NCI-H1092 treated with DMSO at 0.1 percent for 48 hours (cell line): ENCODE measurements at places on chromosomes 1 and 21.

DNA sequence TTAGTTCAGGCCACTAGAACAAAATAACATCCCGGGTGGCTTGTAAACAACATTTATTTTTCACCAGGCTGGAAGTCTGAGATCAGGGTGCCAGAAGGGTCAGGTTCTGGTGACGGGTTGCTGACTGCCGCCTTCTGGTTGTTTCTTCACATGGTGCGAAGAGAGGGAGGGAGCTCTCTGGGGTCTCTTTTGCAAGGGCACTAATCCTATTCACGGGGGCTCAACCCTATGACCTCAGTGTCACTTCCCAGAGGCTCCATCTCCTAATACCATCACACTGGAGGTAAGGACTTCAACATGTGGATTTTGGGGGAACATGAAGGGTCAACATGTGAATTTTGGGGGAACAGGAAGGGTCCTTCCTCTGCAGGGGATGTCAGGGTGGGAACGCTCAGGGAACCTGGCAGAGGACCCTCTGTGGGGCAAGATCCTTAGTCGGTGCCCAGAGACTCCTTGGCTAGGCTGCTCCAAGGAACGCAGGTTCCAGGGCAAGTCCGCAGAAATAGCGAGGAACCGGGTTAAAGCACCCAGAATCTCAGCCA lies 8.7 kb upstream of the C2CD2 start:
- no peak for DNase-seq

DNA sequence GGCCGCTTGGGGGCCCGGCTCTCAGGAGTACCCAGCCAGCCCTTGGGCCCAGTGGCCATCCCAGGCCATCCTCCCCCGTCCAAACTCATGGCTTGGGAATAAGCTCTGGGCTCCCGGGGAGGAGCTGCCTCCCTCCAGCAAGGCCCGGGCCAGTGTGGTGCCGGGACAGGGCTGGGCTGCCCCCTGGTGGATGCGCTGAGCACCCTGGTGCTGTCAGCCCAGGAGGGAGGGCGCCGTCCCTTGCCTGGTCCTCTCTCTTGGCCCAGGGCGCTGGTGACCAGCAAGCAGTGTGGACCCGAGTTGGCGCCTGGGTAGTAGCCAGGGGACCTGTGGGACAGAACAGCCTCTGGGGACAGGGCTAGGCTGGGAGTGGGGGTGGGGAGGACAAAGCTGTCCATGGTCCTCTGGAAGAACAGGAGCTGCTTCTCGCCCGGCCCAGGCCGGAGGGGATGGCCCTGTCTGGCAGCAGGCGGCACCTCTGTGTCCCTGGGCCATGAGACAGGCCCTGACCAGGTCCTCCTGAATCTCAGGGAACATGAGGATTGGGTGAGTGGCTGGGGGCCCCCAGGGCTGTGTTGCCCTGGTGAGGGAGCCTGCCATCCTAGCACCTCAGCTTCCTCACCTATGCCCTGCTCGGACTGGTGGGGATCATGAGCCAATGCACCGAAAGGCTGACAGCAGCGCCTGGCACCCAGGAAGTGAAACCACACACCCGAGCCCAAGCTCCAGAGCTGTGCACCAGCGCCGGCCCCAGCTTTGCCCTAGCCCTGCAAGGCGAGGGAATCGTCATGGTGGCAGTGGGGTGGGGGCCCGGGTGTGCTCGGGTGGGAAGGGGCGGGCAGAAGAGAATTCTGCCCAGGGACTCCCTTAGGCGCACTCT lies 9.4 kb downstream of the MORN1 start:
- no peak for DNase-seq

GRCh38 chr1:231134624-231135023 lies 27.2 kb upstream of the TRIM67 start:
- DNase-seq: no peak

- DNase-seq: no peak
These were observed 2.3 kb upstream of the KRTAP10-7 start for GRCh38 chr21:44598061-44598460.

- DNase-seq: no peak
These were observed 137.2 kb upstream of the FGGY start for GRCh38 chr1:59159557-59160203.

- DNase-seq: peak; percentile 97
These were observed 120.7 kb downstream of the LMX1A start for GRCh38 chr1:165235777-165236291.

- DNase-seq: no peak
These were observed 34.8 kb downstream of the CCDC18 start for GRCh38 chr1:93215322-93215721.

DNA sequence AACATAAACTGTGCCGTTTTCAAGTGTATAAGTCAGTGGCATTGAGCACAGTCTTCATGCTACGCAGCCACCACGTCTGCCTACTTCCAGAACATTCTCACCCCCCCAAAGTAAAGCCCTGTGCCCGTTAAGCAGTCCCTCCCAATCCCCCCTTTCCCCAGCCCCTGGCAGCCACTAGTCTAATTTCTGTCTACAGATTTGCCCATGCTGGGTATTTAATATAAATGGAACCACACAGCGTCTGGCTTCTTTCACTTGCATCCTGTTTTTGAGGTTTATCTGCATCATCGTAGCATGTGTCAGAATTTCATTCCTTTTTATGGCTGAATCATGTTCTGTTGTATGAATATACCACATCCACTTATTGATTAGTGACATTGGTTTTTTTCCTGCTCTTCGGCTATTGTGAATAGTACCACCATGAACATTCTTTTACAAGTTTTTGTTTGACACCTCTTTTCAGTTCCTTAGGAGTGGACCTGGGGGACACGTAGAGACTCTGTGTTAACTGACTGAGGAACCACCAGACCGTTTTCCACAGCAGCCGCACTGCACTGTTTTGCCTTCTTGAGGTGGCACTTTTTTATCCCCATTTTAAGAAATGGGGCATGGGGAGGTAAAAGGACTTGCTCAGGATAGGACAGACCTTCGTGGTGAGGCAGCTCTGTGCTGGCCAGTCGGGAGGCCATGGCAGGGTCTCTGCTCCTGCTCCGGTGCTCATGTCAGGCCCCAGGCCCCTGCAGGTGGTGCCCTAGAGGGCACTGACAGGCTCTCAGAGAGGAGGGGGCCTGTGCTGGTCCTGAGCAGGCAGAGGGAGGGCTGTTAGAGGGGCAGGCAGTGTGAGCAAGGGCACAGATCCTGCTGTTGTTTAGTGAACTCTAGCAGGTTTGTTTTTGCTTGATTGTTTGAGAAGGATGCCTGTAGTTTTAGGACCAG lies 123.8 kb downstream of the PCBP3 start:
- no peak for DNase-seq

- no peak for DNase-seq
These were observed 61.1 kb upstream of the RCOR3 start for GRCh38 chr1:211198111-211198510.

- DNase-seq: no peak
These were observed 55.9 kb downstream of the MT1HL1 start for GRCh38 chr1:236948381-236948780.

GRCh38 chr21:15645830-15646229 lies 84.0 kb upstream of the USP25 start:
- no peak for DNase-seq

DNA sequence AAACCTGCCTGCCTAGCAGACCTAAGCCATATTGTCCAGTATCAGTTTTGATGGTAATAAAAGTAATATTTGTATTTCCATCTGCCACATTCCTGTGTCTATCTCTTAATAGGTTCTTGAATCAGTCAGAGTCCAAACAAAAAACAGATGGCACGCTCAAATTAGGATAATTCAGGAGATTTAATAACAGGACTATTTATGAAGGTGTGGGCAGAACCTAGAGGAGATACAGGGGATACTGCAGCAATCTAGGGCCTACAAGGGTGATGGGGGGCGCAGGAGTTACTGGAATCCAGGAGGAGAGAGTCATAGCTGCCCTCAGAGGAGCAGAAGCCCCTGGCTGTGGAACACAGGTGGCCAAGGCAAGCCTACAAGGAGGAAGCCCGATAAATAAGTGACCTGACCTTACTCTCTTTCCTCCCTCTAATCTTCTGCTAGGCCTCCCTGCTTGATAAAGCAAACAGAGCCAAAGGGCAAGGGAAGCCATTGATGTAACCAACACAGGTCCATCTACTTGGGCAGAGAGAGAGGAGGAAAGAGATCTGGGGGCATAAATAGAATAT lies 11.9 kb upstream of the HYI start:
- no peak for DNase-seq

- peak; percentile 32 for DNase-seq
These were observed 200.4 kb downstream of the DNM3 start for GRCh38 chr1:172041742-172042141.

DNA sequence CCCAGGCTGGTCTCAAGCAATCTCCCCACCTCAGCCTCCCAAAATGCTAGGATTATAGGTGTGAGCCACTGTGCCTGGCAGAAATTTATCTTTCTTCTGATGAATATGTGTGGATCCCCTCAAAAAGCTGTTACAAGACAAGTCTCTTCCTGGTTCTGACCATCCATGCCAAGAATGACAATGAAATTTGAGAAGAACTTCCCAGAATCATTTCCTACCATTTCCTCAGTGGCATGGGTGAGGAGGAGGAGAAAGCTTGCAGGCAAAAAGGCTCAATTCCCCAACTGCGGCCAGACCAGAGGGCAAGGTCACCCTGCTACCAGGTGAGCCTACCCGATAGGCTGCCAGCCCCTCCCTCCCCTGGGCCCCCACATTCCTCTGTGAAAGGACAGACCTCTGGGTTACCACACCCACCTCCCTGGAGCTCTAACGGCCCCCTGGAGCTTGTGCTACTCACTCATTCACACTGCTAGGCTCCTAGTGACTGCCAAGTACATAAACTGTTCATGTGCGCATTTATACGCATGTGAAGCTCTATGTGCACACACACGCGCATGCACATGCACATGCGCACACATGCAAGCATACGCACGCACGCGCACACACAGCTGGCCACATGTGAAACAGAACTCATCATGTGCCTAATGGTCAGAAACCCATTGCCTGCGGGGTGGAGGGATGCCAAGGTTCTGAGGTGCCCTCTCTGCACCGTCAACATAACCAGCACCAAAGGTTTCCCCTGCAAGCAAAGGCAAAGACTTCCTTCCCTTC lies 17.0 kb downstream of the MRAP start:
- DNase-seq: no peak

DNA sequence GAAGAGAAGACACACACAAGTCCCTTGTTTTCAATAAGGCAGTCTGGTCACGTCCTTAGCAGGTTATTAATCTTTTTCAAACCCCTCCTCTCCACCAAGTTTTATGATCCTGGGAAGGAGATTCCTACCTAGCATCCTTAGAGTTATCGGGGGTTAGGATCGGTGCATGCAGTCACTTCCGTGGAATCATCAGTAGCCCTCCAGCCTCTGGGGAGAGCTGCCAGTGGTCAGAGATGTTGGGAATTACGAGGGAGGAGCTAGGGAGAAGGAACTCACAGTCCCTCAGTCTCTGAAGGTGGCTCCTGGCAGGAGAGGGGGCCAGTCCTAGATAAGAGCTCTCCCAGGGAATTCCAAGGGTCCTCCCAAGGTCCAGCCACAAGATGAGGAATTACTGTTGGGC lies 57.7 kb upstream of the ATP5PO start:
- no peak for DNase-seq

- DNase-seq: no peak
These were observed 18.4 kb upstream of the DNASE2B start for GRCh38 chr1:84379917-84380180.

DNA sequence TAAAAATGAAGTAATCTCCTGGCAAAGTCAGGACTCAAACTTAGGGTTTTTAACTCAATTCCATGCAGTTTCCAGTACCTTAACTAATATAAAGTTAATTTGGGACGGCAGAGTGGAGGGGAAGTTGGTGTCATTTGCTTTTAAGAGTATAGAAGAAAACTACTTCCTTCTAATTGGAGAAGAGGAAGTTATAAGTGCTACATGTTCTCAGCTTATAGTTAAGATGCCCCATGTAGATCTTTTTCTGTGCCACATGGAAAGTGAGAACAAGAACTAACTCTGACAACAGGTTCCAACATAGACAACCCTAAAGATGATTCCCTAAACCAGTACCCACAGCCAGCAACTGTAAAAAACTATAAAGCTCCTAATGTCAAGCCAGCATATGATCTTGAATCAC lies 11.5 kb downstream of the RRAGC start:
- DNase-seq: no peak

DNA sequence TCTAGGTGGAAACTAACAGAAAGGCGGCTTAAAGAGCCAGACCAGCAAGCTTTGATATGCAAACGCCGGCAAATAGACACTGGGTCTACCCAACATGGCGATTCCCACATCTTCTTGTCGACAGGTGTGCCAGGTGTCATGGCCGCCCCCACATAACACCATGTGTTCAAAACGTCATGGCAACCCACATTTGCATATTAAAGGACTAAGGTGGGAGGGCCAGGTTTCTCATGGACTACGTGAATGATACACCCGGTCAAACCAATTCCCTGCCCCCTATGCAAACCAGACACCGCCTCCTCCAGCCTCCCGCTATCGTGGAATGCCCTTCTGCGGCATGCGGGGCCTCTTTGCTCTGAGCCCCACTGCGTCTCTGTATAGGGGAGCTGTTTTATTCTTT lies 41.3 kb downstream of the ICOSLG start:
- no peak for DNase-seq

DNA sequence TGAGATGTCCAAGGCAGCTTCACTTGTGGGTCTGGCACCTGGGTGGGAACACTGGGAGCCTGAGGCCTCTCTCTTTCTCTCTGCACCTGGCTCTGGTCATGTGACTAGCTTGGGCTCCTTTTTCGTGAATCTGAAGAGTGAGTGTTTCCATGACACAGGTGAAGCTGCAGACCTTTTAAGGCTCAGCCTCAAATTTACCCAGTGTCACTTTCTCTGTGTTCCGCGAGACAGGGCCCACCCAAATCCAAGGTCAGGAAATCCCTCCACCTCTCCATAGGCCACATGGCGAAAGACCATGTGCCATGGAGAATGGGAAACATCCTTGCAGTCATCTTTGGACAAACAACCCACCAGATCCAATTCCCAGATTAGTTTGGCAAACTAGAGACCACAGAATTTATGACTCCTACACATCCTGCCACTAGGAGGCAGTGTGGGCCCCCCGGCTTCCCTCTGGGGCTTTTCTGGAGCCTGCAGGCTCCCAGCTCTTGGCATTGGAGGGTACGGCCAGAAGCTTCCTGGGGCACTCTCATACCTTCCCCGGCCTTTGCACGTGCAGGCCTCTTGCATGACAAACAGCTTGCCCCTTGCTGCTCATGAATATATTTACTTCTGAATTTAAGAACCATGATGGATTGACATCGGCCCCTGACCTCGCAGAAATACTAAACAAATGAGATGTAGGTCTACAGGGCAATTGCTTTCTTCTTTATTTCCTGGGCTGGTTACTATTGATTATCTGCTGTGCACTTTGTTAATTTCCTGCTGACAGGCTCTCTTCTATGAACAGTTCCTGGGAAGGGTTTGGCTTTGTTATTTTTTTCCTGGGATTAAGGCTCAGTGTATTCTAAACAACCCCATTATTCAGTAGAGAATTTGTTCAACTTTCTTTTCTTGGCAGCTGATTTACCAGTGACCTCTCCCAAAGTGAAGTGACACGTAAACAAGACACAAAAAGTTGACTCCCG lies 180.7 kb downstream of the KAZN start:
- DNase-seq: no peak
